ENCODE measurements at places on chromosomes 12 and 14. TPM values are rescaled to one million over a fixed set of nuclear protein-coding genes. Genes with fewer than 3 reads are reported as not detected.

NKX2-8 gene
- polyA plus RNA-seq = not detected

C3AR1 gene
- 3.5 TPM for polyA plus RNA-seq

DIO2 gene
- 0.63 TPM for polyA plus RNA-seq

VRTN gene
- not detected for polyA plus RNA-seq

SLCO1B1 gene
- polyA plus RNA-seq = not detected

DNA sequence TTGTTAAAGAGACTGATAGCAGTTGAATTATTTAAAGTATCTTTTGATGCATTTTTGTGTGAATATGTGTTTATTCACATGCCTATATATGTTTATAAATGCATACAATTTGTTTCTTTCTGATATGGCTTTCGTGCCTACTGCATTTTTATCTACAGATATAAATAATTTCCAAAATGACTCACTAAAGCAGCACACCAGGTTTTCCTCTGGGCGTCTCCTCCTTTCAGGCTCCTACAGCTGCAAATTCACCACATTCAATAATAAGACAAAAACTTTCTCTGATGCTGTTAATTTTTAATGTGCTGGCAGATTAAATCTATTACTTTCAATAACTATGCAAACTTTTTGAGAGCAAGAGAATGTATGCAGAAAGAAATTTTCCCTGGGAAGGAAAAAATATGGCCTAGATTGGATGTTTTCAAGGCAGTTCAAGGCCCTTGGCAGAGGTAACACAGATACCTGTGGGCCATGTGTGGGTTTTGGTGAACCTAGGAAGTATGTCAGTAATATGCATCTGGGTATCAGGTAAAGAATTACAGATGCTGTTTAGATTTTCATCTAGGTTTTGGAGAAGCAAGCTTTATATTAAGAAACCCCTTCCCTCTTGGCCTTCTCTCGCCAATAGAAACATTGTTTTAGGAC lies 381.8 kb downstream of the EGLN3 start:
- DNase-seq = no peak

GRCh38 chr14:22837114-22837749 lies 847 bp downstream of the MMP14 start:
- DNase-seq = no peak

GRCh38 chr12:2627835-2628191 lies 167.0 kb upstream of the FKBP4 start:
- DNase-seq = no peak

DNA sequence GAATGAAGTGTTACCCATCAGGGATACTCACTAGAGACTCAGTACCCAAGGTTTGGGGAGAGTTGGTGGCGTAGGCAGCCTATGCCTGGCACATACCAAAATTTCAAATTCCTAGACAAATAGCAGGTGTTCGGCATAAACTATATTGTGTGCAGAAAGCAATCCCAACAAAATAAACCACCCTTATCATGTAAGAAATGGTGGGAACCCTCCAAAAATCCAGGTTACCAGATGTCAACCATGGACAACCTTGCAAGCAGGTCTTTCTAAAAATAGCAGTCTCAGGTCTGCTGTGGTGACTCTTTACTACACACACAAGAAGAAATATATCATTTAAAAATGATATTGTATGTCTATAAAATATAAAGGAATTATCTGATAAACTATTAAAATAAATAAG lies 17.7 kb upstream of the PTGER2 start:
- no peak for DNase-seq

Data from renal pelvis (tissue), 12 donors.